ENCODE measurements at places on chromosomes 16 and 17. TPM values are rescaled to one million over a fixed set of nuclear protein-coding genes. Genes with fewer than 3 reads are reported as not detected.

DNA sequence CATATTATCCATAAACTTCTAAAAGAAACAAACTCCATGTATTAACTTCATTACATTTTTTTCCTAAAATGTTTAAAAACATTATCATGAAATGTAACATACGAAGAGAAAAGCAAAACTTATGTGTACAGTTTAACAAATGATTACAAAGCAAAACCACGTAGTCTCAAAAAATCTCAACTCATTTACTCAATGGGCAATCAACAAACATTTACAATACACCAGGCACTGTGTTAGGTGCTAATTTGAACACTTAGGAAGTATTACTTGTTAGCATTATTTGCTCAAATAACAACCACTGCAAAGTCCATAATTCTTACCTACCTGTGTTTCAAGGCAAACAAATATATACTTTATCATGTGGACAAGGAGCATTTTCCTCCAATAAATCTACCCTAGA is 164.9 kb downstream of the STX8 start:
- no peak for DNase-seq

The CCL4 gene
- 2.3 TPM for total RNA-seq

The KRTAP4-1 gene
- total RNA-seq: not detected

- no peak for DNase-seq
Observed at GRCh38 chr17:14033166-14033565, 36.1 kb upstream of the COX10 start.

DNA sequence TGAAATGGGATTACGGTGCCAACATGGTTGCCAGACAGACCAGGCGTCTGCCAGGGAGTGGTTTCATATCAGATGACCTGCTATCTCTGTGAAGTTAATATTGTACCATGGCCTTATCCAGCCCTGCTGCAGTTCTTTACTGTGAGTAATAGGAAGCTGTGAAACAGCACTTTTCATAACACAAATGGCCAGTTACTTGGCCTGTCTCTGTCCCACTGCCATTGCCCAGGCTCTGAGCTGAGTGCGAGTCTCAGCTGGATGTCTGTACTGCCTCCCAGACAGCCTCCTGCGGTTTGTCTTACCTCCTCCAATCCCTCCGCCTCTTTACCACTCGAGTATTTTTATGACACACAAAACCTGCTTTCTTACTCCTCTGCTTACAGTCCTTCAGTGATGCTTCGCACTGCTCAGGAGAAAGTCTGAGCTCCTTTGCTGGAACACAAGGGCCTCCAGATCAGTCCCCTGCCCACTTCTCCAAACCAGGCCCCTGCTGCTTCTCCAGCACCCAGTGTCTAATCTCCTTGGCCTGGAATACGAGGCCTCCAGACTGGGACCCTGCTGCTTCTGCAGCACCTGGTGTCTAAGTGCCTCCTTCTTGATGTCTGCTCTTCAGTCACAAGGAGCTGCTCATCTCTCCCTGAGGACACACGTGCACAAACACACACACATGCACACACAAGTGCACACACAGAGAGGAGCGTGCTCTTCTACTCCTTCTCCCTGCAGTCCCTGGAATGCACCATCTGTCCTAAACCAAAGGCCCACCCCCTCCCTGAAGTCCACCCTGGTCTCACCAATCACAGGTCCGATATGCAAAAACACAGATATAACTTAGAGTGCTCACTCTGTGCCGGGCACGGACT is 17.1 kb upstream of the RHOT1 start:
- no peak for DNase-seq

The TNK1 gene
- total RNA-seq: 1.8 TPM

- no peak for DNase-seq
Observed at GRCh38 chr17:77184474-77184873, 43.7 kb downstream of the SEC14L1 start.

DNA sequence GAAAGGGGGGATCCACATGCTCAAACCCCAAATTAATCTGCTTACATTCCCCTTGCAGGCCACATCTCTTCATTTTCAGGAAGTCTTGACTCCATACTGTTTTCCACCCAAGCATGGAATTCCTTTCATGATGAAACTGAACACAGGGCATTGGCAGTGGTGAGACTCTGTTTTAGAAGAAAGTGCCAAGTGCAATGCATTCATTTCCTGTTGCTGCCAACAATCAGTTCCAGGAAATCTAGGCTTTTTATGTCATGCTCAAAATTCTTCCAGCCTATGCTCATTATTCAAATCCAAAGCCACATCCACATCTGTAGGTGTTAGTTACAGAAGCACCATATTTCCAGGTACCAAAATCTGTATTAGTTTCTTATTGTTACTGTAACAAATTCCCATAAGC is 4.1 kb downstream of the CCL2 start:
- no peak for DNase-seq

GRCh38 chr17:55086635-55087058 is 118.1 kb downstream of the STXBP4 start:
- DNase-seq: no peak

- no peak for DNase-seq
Observed at GRCh38 chr17:27384261-27384701, 72.0 kb upstream of the KSR1 start.

The TBKBP1 gene
- 10.7 TPM for total RNA-seq

DNA sequence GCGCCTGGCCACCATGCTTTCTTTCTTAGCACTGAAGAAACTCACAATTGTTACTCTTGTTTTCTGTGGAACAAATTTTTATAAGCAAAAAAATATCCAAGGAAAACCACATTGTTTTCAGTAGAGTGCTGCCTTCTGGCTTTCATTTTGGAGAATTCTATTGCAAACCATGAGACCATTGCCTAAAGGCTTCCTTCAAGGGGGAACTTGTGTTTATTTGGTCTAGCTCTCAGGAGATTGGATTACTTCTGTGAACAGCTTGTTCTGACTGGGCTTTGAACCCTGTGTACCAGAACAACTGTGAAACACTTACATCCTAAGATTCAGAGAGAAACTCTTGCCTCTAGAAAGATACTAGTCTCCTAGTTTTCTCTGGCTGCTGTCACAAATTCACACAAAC is 32.1 kb downstream of the TOM1L1 start:
- no peak for DNase-seq

The IGSF6 gene
- total RNA-seq: 4.3 TPM

- peak; percentile 62 for DNase-seq
Observed at GRCh38 chr16:87322360-87322759, 5.2 kb upstream of the C16orf95 start.

The FOXO3B gene
- 2.3 TPM for total RNA-seq

DNA sequence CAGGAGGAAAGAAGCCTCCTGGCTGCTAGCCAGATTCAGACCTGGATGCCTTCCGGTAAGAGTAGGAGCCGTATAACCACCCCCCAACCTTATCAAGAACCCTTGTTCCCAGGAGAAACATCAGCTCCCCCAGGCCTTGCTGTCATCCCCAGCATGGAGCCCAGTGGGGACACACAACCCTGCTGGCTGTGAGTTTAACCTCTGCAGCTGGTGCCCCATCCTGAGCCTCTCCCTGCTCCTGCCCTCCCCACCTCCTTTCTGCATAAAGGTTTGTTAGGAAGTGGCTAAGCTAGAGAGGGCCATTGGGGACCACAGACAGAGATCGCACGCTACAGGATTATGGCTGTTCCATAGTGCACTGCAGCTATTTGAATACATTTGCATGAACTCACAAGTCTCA is 55.5 kb upstream of the RPL38 start:
- DNase-seq: no peak

GRCh38 chr17:34533806-34534527 is 45.4 kb upstream of the TMEM132E start:
- no peak for DNase-seq
